Inflammatory macrophage treated with lipopolysaccharide for 4 hours (primary cell): ENCODE measurements at places on chromosomes 12 and 14.

- no peak for DNase-seq
Observed at GRCh38 chr12:132251741-132252490, 77.5 kb downstream of the GALNT9 start.

DNA sequence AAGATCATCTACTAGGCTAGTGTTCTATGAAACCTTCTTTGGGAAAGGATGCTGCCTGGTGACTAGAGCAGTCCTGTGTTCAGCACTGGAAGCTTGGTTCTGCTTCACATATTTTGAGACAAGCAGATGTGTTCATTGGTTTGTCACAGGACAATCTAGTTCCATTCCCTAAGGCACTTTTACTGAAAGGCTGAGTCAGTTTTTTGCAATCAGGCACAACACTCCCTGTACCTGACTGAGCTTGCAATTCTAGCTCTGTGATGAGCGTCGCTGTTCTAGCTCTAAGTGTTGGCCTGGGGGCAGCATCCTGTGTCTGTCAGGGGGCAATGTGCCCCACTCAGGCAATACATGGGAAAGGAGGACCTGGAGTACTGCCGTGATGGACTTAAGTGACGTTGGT lies 144.4 kb downstream of the CAND1 start:
- DNase-seq: no peak

GRCh38 chr12:114671443-114672411 lies 12.2 kb downstream of the TBX3 start:
- no peak for DNase-seq

DNA sequence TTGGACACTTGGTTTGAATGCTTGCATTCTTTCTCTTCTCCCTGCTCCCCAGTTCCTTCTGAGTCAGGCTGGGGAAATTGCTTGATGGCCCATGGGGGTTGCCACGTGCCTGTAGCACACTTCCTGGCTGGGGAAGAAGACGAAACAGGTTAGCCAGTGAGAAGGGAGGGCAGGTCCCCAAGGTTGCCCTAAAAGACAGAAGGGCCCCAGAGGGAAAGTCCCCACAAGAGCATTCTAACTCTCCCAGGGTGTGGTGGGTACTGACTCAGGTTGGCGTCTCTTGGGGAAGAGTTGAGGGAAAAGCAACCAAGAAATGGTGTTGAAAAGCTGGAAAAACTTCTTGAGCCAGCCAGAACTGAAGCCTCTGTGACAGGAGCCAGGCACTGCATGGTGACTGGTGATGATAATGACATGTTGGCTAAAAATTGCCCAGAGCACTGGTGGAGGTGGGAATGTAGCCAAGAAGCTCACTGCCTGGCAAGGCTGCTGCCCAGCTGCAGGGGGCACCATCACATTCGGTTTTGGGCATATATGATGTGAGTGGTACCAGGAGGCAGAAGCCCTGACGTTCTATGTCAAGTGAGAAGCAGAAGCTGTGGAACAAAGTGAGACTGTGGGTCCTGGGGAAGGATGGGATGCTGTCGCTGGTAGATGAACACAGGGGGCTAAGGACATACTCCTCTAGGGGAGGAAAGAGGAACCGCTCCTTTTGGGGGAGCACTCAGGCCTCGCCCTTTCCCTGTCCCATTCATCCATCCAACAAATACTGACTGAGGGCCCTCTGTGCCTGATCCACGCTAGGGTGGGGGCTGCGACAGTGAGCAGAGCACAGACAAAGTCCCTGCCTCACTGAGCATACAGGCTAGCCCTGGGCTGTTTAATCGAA lies 8.1 kb upstream of the RABGGTA start:
- peak; percentile 83 for DNase-seq

- no peak for DNase-seq
Observed at GRCh38 chr12:32647275-32647674, 31.8 kb upstream of the DNM1L start.

DNA sequence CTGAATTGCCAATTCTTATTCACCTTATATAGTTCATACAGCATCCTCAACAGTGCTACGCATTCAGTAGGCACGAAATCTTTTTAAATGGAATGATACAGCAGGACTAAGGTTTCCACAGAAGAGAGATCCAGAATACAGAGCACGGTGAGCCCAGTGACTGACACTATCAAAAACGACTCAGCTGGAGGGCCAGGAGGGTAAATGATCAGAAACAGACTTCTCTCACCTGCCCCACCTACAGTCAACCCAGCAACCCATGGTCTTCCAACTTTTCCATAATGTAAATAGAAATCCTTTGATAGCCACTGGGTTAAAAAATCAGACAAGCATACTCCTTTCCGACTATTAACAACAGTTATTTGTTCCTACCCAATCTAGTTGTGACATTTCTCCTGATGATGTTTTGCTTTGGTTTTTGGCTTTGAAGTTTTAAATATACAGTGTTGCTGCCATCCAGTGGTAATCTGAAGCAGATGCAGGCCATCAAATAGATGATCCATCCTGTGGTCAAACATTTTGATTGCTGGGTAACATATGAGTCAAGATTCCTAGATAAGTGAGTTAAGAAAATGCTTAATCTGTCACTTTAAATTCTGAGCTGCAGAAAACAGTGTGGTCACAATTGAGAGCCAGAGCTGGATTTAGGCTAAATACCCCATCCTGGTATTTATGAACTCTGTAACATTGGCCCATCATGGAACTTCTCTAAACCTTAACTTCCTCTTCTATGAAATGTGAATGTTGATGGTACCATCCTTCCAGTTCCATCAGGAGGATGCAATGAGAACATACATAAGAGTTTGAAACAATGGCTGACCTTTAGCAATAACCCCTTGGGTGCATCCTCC lies 42.0 kb downstream of the GPHB5 start:
- peak; percentile 9 for DNase-seq

GRCh38 chr12:89448526-89448925 lies 76.1 kb downstream of the GALNT4 start:
- DNase-seq: no peak

- no peak for DNase-seq
Observed at GRCh38 chr14:23398348-23398747, 9.7 kb downstream of the MYH6 start.
